Activated CD4-positive, alpha-beta T cell treated with anti-CD3 and anti-CD28 coated beads for 24 hours (primary cell): ENCODE measurements at places on chromosomes 5 and 9.

- DNase-seq, result no peak
These were observed 4.2 kb upstream of the ANXA2R start for GRCh38 chr5:43044181-43044914.

DNA sequence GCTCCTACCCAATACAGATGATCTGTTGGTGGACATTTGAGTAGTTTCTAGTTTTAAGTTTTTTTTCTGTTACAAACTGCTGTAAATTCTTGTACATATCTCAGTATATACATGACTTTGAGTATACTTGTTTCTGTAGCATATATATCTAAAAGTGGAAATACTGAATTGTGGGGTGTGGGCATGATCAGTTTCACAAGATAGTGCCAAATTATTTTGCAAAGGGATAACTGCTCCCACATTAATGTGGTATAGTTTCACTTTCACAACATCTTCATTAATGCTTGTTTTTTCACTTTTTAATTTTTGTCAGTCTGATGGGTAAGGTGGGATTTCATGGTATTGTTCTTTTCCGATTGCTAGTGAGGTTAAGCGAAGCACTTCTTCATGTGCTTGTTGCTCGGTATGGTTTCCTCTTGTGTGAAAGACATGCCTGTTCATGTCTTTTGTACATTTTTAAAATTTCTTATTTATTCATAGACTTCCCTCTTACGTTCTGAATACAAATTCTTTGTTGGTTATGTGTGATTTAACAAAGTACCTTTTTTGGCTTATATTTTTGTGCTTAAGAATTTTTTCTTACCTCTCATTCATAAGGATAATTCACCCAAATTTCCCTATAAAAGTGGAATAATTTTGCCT, 103.5 kb downstream of the CDC42SE2 start:
- DNase-seq, result no peak

- no peak for DNase-seq
These were observed 8.0 kb downstream of the MAP1B start for GRCh38 chr5:72115296-72115695.

DNA sequence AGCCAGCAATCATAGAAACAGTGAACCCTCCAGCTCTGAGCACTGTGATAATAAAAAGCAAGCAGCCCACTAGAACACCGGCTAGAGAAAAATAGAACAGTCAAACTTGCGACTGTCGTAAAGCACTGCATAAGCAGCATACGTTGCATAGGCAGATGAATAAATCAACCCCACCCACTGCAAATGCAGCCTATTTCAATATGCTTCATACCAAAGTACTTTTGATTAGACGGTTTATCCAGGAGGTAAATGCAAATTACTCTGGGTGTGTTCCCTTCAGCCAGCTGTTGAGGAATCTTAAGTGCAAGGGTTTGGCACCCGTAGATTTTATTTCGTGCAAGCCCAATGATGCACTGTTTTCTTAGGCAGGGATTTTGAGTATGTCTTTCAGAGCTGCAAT, 32.1 kb upstream of the ANKRD18A start:
- DNase-seq, result no peak

DNA sequence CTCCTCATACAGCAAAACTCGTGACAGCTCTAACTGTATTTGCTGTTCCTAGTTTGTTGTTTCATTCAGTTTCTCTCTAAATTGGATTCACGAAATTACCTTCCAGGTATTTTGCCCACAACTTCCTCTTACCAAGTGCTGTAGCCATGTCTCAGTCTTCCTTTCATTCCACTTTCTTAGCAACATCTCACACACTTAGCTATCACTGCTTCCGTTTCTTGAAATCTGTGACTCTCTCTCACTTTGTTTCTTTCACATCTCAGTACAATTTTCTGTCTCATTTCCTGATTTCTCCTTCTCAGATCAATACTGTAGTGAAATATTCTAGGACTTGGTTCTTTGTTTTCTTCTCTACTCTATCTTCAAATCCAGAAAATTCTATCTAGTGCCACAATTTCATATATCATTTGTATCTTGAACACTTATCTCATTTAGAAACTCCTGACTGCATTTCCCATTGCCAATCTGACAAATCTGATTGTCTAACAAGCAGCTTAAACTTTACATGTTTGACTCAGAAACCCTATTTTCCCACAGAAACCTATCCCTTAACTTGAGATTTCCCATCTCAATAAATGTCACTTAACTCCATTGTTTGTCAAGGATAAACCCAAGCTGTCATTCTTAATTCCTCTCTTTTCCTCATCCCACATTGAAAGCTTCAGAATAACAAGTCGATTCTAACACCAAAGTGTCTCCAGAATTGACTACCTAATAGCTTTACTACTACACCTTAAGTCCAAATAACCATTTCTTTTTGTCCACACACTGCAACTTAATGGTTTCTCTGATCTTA, 303.1 kb downstream of the CDH12 start:
- DNase-seq, result no peak

DNA sequence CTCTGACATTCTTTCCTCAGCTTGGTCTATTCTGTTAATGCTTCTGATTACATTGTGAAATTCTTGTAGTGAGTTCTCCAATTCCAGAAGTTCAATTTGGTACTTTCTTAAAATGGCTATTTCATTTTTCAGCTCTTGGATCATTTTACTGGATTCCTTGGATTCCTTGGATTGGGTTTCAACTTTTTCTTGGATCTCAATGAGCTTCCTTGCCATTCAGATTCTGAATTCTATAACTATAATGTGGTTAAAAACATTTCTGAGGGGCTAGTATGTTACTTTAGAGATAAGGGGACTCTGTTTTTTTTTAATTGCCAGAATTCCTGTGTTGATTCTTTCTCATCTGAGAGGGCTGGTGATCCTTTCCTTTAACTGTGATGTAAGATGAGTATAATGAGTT, 136.4 kb downstream of the MCTP1 start:
- DNase-seq, result no peak

DNA sequence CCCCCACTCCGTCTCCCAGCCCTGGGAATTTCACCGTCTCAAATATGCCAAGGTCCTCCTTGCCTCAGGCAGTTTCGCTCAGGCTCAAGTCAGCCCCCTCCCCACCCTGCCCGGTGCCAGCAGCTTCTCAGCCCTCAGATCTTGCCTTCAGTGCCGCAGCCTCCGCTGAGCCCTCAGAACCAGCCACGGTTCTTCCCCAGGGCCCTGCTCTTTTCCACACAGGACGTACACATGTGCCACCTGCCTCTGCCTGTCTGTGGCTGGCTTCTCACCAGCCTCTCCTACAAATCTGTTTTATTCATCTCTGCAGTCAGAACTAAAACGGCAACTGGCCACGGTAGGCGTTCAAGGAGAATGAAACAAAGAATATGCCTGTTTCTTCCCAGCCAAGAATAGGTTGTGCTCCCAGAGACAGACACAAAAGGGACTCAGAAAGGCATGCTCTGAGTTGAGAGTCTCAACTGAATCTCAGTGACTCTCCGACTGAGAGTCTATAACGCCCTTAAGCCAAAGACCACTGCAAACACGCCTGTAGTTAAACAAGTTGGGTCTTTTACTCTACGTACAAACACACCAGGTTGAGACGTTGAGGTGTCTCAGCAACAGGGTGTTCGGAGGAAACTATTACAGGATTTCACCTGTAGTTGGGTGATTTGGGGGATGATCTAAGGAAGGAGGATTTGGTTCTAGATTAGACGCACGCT, 10.6 kb upstream of the GRIN1 start:
- no peak for DNase-seq

GRCh38 chr9:123081824-123082223, 48.4 kb downstream of the GPR21 start:
- no peak for DNase-seq

DNA sequence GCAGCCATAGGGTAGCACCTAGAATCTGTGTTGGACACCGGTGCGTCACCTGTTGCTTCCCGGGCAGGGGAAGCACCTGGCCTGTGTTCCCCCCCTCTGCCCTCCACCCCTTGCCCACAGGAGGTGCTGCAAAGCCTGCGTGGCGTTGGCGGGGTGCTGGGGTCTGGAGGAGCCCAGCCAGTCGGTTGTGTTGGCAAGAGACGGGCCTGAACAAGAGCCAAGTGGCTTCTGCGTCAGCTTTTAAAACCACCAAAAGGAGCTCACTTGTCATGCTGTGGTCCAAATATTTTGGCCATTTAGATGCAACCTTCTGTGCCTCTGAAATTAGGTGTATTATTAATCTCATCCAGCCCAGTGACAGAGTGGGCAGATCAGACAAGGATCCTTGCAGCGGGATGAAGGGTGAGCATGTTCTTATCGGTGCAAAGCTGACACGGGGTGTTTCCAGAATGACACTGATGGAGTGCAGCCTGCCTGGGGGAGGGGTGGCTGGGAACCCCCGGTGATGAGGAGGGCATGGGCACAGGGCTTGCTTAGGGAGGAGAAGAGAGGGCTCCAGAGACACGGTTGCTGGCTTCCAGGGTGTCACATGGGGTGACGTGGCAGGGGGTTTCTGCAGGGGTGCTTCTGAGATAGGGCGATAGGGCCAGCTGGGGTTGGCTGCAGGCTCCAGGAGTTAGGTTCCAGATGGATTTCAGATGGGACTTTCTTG, 9.7 kb upstream of the RXRA start:
- no peak for DNase-seq

- no peak for DNase-seq
These were observed 9.0 kb downstream of the TTLL11 start for GRCh38 chr9:122084026-122084675.

GRCh38 chr9:35366627-35367026, 123.3 kb upstream of the RUSC2 start:
- DNase-seq, result no peak

DNA sequence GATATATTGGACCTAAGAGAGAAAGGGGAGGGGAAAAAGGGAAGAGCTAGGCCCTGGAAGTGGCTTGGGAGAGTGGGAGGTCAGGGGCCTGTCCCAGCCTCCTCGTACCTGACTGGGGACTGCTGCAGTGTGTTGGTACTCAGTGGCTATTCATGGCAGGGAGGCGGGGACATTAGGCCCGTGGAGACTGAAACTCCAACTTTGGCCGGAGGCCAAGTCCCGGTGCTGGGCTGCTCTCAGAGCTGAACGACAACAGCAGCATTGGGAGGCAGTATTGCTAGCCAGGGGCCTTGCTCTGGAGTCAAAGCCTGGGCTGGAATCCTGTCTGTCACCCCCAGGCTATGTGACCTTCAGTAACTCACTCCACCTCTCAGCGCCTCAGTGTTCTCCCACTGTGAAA, 37.8 kb downstream of the NEURL1B start:
- DNase-seq, result no peak

GRCh38 chr5:169195601-169196000, 105.3 kb downstream of the SLIT3 start:
- DNase-seq, result no peak

- no peak for DNase-seq
These were observed 4.8 kb downstream of the C5orf15 start for GRCh38 chr5:133963493-133964128.

GRCh38 chr5:163165277-163165676, 272.1 kb upstream of the CCNG1 start:
- DNase-seq, result no peak

DNA sequence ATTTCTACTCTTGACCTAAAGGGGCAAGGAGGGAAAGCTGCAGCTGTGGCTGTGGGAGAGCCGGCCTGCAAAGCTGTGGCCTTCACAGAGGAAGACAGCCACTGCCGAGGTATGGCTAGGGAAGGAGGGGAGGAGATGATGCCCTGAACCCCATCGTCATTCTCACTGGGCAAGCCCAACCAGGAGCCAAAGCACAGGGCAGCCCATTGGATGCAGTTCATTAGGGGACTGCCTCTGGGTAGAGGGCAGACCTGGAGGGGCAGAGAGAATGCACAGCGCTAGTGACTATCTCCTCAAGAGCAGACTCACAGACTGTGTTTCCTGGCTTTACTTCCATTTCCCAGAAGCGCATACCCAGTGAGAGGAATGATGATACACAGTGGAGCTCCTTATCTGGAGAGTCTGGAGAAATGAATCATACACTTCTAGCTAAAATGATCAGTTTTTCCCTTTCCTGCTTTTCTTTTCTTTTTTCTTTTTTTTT, 47.2 kb upstream of the TTC23L start:
- DNase-seq, result no peak

DNA sequence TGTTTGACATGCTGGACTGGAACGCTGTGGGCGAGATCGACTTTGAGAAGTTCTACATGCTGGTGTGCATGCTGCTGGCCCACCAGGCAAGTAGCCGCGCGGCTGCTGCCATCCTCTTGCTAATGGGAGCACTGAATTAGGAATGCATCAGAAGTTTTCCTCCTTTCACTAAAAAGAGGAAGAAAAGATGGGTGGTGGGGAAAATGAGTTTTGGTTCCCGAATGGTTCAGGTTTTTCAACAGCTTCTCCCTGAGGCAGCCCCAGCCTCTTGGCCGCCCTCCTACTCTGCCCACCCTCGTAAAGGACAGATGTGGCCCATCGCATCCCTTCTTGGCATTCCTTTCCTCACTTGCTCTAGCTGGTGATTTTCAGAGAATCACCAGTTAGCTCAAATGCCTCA, 5.5 kb downstream of the EFCAB9 start:
- no peak for DNase-seq

DNA sequence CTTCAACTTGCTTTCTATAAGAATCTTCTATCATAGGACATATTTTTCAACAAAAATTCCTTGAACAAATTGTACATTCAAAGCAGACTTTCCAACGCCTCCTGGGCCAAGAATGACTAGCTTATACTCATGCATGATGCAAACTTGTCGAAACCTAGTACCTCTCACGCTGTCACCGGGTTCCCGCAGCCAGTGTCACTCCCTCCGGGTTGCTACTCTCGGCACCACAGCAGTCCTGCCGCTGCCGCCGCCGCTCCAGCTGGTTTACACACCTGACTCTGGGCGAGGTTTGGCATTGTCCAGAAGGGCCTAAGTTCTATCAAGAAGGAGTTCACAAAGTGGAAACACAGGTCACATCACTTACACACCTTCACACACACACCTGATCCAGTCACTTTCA, 244.4 kb downstream of the ADAMTSL1 start:
- no peak for DNase-seq

DNA sequence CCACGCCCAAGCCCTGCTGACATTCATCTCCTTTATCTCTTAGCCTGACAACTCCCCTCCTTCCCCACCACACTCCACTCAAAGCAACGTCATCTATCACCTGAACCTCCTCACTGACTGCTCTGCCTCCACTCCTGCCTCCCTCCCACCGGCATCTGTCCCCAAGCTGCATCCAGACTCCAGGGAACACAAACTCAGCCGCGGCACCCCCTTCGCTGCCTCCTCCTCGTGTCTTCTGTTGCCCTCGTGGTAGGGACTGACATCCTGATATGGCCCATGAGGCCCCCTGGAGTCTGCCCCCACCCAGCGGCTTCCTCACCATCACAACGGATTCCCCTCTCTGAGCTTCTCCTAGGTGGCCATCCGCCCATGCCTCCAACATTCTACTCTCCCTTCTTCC, 101.0 kb upstream of the TAS2R1 start:
- DNase-seq, result no peak

DNA sequence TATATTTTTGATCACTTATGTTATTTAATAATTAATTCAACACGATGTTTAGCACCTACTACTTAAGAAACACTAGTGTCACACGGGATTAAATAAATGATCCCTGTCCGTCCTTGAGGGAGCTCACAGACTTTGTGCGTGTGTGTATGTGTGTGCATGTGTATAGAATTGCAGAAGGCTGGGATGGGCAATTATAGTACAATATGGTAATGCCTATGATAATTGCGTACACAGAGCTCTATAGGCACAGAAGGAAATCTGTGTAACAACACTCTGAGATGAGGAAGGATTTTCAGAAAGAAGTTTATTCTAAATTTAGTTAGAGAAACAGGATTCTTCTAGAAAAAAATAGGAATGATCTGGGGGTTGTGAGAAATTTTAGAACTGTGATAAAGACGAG, 76.9 kb downstream of the CDH12 start:
- DNase-seq, result no peak
